ENCODE measurements at places on chromosomes 12 and 14.

DNA sequence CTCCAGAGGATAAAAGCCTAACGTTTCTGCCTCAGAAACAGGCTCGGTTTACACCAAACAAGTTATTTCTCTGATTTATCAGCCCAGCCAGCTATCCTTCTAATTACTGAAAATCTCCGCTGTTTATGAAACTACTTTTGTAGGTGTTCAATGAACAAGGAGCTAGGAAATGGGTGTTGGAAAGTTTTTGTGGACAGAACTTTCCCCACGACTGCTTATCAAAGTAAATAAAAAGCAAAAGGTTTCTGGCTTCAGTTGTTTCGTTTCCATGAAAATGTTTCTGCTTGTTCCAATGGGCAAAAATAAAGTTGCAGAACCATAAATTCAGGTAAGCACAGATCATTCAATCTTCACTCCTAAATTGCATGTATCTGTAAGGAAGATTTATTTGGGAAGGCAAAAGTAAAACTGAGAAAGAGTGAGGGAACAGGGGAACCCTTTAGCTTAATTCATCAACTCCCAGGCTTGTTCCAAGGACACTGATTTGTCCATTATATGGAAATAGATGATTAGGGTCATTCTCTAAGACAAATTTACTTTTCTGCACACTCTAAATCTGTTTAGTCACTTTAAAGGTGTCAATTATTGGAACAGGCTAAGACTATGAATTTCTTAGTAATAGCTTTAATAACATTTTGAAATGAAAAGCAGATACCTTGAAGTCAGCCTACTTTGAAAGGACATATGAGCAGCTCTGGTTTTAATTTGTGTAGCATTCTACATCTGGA is 175.9 kb upstream of the CDKN3 start:
- DNase-seq: no peak

GRCh38 chr12:52356762-52357580 is 10.3 kb downstream of the KRT85 start:
- DNase-seq: no peak

GRCh38 chr12:80199931-80200330 is 100.6 kb downstream of the OTOGL start:
- DNase-seq: no peak

DNA sequence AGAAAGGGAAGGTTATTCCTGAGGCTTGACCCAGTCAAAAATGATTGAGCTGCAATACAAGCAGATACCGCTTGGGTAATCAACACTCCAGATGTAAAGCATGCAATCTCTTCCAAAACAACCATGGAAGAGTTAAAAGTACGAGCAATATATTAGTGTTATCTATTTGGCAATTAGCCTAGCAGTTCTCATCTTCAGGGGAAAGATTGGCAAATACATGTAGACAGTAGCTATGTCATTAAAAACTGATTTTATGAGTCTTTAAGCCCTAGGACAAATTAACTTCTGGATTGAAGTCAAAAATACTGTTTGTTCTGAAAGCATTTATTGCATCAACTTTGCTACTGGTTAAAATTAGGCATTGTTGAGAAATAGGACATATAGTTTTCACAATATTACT is 9.3 kb upstream of the GYS2 start:
- no peak for DNase-seq

GRCh38 chr14:96349286-96350075 is 13.7 kb downstream of the ATG2B start:
- no peak for DNase-seq

GRCh38 chr14:49464885-49465284 is 121.3 kb downstream of the RPS29 start:
- no peak for DNase-seq

GRCh38 chr14:72383865-72384264 is 451.6 kb downstream of the RGS6 start:
- no peak for DNase-seq

GRCh38 chr12:102095677-102096263 is 24.1 kb downstream of the NUP37 start:
- DNase-seq: no peak

GRCh38 chr12:1978078-1978862 is 26.0 kb downstream of the DCP1B start:
- no peak for DNase-seq

GRCh38 chr14:32006263-32007110 is 70.6 kb upstream of the ARHGAP5 start:
- no peak for DNase-seq

GRCh38 chr14:38208618-38209562 is 1.2 kb downstream of the SSTR1 start:
- no peak for DNase-seq

DNA sequence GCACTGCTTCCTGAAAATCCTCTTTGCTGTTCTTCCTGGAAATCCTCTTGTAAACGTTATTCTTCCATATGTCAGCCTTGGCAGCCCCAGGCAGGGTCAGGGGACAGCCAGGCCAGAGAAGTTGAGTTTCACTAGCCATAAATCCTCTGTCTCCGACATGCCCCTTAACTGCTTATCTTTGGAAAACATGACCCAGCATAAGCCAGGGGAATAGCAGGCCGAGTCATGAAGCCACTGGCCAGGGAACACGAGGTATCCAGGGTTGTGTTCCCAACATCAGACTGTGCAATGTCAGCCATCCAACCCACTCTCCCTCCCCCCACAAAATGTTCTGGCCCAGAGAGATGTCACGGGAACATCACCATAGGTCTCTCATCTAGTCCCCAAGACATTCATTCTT is 453.9 kb downstream of the MED13L start:
- no peak for DNase-seq

DNA sequence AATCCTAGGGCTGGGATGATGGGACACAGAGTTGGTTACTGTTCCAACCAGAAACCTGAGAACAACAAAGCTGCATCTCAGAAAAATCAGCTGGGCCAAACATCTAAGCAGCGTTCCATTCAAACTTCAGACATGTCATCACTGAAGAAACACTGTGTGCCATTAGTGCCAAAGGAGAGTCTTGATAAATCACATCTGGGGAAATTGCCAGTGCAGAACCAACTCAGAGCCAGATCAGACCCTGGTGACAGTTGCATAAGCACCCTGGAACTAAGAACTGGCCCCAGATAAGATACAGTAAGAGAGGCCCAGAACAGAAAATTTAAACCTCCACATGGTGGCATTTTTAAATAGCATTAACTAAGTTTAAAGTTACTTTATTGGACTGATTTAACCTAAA is 482.8 kb downstream of the PRKD1 start:
- DNase-seq: no peak

DNA sequence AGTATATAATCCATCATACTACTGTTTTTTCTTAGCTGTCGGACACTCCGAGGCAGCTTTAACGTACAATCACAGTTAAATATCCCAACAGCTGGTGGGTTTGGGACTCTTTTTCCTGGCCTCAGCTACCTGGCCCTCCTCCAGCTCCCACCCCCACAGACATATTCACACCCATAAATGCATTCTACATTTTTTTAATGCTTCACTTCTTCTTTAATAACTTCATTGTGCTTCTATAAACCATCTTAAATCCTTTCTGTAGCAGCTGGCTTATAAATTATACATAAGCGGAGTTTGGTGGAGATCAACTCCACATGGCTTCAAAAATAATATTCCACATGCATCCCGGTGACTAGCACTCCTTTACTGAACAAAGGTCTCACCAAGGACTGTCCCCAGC is 33.3 kb downstream of the TDG start:
- DNase-seq: no peak

- DNase-seq: no peak
Measured at GRCh38 chr14:48842785-48843184, 743.4 kb downstream of the RPS29 start.

DNA sequence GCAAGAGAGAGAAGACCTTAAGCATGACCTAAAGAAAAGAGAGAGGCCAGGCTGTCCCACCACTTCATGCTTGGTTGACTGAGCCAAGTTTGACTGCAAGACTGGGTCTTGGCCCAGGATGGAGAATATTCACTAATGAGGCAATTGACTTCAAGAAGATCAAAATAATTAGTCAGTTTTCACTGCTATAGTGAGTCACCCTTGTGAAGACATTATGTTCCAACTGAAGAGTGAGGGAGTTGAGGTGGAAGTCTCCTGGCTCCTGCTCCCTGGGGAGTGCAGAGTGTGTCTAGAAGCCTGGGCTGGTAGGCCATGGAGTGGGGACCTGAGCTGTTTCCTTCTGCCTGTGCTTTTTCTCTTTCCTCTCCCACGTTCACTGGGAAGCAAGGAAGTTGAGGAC is 117.6 kb downstream of the CACNA1C start:
- DNase-seq: no peak

GRCh38 chr14:94081386-94081820 is 293 bp downstream of the IFI27L1 start:
- DNase-seq: no peak

GRCh38 chr14:67016856-67017255 is 172.4 kb upstream of the GARIN2 start:
- no peak for DNase-seq

DNA sequence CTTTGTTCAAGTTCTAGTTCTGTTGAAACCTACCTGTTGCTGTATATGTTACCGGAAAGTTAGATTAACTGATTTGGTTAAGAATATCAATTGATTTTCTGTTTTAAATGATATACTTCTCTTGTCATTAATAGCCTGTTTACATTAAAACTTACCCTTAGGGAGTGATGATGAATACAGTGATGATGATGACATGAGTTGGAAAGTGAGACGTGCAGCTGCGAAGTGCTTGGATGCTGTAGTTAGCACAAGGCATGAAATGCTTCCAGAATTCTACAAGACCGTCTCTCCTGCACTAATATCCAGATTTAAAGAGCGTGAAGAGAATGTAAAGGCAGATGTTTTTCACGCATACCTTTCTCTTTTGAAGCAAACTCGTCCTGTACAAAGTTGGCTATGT is 33.0 kb downstream of the CAND1 start:
- no peak for DNase-seq

DNA sequence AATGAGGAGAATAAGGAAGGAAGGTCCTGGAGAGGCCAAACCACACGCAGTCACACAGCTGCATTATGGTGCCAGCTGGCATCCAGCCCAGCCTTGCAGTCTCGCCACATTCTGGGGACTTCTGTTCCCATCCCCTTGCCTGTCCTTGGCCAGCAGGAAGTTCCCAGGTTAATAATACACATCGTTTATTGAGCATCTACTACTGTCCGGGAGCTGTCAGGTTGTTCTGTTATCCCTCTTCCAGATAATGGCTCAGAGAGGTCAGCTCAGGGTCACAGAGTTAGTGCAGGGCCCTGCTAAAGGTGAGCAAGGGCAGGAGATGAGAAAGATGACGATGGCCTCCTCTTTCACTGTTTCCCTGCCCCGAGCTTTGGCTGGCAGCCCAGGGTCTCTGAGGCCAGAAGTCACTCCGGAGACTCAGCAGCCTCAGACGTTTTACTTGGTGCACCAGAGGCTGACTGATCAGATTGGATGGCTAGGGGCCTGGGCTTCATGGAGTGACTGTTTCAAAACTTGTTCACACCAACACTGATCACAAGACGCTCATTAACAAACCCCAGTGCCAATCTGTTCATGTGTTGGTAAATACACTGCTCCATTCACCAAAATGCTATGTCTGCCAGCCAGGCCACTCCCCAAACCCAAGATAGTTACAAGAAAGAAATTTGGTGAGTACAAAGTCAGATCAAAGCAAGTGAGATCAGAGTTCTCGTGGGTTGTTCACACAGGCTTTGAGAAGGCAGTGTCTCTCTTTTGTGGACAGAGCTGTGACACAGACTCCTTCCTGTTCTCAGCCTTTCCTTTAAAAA is 79.2 kb downstream of the B4GALNT3 start:
- DNase-seq: peak; percentile 28

DNA sequence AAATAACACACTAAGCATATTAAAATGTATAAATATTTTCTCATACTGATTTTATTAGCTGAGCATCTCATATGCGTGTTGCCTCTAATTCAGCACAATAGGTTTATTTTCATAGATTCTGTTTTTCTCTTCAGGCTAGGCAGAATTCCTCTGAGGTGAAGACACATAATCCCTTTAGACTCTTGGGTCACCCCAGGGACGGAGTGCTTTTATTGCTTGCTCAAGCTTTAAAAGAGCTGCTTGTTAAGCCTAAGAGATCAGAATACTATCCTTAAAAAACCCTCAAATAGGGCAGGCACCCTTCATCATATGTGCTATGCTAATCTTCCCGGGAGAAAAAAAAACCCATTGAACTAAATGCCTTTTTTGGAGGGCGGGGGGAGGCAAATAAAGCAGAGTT is 390.1 kb downstream of the KCNH5 start:
- no peak for DNase-seq

DNA sequence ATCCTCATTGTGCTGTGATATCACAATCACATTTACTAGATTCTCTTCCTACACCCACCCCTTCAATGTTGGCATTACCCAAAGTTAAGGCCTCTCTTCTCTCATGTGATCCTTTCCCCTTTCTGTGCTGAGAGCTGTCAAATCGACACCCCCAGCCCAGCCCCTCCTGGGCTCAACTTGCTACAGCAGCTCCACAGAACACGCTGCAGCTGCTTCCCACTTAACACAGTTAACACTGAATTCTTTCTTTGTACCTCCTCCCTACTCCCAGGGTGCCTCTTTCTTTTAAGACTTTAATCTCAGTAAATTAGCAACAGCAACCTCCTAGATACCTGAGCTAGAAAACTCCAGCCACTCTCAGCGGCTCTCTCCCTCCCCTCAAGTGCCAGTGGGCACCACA is 17.8 kb downstream of the SPTB start:
- DNase-seq: no peak

DNA sequence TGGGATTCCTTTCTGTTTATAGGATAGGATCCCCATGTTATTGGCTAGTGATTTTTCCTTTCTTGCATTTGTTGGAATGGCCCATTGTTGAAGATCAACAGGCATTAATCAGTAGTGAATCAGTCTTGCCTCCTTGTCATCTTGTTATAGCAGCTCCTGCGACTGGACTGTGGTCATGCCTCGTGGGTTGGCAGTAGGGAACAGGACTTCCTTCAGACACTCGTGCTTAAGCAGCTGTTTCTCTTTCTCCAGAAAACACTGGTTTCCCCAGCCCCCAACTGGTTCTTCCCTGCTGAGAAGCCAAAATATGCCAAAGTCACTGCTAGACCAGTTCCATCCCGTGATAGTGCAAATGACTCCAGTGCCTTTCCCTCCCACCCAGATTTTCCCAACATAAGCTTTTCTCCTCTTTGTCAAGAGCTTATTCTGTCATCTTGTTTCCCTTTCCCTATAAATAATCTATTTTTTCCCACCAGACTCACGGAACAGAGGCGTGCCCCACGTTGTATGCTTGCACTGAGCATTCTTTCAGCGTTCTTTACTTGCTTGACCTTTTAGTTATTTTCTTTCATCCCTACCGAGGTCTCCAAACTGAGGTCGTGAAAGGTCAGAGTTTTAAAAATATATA is 83.5 kb downstream of the SAMD4A start:
- DNase-seq: no peak

GRCh38 chr12:87217491-87217890 is 811.7 kb downstream of the C12orf50 start:
- no peak for DNase-seq
